C1 segment of cervical spinal cord (tissue), 14 donors: ENCODE measurements at places on chromosomes 3 and 15.

- DNase-seq = no peak
Observed at GRCh38 chr3:140298569-140299070, 363.6 kb downstream of the CLSTN2 start.

- no peak for DNase-seq
Observed at GRCh38 chr3:4949659-4950058, 29.6 kb upstream of the BHLHE40 start.

- DNase-seq = no peak
Observed at GRCh38 chr3:156723182-156723619, 48.8 kb downstream of the TIPARP start.

DNA sequence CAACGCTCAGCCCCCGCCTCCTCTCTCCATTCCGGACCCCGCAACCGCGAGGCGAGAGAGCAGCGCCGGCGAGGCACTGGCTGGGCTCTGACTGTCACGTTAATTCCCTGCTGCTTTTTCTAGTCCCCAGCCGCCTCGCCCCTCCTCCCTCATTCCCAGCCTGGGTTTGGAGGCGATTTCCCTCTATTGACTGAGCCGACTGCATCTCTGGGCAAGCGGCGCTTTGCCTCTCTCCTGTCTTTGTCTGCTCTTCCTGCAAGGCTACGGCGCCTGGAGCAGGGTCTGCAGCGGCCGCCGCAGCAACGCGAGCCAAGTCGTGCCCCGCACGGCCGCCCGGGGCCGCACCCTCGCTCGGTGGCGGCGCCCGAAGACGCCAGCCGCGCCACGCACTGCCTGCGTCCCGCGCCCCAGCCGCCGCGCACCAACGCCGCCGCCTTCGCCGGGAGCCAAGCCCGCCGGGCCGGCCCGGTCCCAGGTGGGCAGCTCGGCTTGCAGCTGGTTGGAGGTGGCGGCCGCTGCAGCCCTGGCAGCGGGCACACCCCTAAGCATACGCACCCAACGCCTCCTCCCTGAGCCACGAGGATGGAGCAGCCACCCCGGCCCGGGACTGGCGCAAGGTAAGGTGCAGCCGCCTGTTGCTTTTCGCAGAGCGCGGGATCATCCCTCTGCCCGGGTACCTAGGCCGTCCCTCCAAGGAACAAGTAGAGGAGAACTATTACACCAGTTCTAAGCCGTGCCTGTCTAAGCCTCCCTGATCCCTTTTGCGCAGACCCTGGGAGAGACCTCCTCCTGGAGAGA, at the start of gene LRRC3B:
LRRC3B (plus strand) TSS at position 152 of the 798 bp plus-strand sequence. CDS start 86,901 bp downstream, outside the sequence.
- no peak for DNase-seq

DNA sequence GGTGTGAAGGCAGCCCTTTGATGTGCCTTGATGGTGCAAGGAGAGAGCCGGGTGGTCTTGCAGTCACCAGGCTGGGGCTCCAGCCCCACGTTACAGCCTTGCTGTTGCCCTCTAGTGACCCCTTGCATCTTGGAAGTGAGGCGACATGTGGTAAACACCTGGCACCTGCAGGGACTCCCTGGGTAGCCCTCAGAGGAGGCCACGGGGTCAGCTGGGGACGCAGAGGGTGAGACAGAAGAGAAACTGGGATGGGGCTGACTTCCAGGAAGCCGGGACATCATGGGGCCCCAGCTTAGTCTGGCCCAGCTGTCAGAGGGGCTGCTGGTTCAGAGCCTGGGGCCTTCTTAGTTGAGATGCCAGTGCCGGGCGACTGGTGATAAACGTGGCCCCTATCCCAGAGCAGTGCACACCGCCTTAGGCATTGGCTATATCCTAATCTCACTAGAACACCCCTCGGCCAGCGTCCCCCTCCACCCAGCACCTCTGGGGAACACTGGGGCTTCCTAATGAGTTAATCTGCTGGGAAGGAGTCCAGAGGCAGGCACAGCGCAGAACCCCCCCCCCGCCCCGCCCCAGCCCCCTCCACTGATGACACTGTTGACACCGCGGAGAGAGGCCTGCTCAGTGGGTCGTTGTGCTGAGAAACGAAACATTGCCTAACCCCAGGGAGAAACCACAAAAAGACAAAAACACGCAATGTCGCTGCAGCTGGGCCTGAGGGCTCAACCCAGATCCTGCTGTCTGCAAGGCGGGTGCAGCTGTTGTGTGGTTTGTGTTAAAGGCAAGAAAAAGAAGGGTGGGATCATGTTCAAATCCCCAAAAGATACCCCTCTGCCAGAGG, 60.5 kb upstream of the KLF13 start:
- peak; percentile 18 for DNase-seq

GRCh38 chr3:57512166-57512565, 32.0 kb downstream of the DNAH12 start:
- no peak for DNase-seq

GRCh38 chr3:154799800-154800199, 280.3 kb upstream of the MME start:
- DNase-seq = no peak

DNA sequence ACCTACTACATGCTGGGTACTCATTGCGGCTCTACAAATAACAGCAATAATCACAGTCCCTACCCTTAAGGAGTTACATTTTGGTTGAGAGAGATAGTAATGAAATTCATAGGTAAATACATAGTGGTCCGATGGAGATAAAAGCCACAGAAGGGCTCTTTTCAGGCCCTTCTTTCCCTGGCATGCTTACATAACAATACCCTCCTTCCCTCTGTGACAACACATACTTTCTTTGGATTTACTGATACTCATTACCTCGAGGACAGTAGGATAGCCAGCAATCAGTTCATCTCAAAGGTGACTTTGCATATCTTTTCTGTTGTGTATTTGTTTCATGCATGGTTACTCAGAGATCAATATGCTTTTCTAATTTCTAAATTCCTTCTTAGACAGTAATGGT, 54.5 kb downstream of the HSPBAP1 start:
- no peak for DNase-seq

DNA sequence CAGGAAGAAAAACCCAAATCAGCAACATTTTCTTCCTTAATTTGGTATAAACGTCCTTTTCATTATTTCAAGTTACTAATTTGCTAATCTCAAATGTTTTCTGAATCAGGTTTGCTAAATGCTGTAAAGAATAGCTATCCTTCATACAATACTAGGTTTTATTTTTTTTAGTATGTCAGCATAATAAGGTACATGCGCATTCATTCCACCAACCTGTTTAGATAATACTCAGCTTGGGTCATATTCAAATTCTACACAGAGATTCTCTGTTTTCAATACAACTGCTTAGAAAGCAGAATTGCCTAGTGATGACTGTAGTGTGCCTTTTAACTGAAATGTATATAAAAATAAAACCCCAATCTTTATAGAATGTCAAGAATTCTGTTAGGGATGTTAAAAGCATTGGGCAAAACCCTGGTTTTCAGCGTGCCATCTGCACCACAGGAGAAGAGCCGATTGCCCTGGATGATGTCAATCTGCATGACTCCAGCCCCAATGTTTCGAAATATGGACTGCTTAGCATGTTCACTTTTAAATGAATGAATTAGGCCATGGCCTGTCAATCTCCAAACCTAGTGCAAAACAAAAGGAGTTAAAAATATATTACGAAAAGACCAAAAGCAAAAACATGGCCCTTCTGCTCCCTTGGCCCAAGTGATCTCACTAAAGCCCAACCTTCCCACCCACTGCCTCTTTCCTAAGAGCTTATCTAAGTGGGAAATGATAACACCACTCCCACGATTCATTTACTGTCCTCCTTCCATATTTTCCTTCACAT, 107.4 kb downstream of the GLDN start:
- no peak for DNase-seq

GRCh38 chr3:81307221-81307620, 454.2 kb downstream of the GBE1 start:
- DNase-seq = no peak

DNA sequence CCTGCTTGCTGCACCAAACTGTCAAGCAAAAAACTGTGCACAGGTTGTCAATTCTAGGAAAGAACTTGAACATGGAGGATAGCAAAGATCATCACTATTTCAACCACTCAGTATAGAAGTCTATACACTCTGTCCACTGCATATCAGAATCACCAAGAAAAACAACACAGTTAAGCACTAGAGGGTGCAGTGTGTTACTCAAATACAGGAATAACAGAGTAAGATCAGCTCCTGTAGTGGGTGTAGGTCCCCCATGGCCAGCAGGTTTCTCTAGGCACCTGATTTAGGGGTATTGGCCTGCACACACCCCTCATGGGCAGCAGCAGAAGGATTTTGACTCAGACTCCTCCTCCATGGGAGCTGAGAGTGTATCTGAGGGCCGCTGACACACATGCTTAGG, 464.1 kb downstream of the EPHA6 start:
- DNase-seq = no peak

DNA sequence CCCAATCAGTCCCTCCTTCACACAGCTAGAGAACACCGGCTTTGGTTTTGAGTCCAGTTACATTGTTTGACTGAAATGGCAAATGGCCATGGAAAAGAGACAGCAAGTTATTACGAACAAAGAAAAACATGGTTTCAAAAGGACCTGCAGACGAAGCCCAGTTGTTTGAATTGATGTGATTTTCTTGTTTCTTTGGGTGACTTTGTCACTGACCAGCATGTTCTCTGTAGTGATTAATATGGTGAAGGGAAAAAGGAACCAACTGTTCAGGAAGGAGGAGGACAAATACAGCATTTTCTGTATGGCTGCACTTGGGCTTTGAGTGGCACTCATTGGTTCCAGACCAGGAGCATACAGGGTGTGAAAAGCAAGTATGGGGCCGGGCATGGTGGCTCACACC, 217.4 kb upstream of the TPM1 start:
- no peak for DNase-seq

DNA sequence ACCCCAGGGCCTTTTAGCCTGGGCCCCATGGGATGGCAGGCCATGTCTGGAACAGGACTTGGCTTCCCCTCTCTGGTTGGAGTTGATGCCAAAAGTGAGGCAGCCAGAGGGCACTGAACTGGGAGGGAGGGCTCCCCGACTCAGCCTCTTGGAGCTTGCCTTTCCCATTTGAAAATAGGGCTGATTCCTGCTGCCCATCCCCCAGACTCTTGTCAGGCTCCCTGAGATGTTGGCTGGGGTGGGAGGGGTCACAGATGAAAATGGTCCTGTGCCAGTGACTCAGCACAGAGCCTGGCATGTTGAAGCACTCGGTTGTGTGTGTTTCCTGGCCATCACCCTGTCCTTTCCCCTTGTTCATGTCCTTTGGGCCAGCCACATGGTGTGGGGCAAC, 6.6 kb downstream of the PPCDC start:
- no peak for DNase-seq

DNA sequence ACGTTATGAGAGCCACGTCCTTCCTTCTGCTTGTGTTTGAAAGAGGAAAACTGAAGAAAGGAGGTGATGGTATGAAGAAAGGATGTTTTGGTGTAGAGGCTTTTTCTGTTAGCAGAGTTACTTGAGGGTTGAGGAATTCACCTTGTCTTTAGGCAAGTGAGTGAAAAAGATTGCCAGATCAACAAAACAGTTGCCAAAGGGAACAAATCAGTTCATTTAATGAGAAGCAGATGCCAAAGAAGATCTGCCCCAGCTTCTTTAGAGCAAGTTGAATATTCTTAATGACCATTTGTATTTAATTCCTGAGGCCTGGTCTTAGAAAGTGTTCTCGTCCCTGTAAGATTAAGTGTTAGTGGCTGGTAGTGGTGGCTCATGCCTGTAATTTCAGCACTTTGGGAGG, 2.6 kb downstream of the CHCHD6 start:
- DNase-seq = no peak

DNA sequence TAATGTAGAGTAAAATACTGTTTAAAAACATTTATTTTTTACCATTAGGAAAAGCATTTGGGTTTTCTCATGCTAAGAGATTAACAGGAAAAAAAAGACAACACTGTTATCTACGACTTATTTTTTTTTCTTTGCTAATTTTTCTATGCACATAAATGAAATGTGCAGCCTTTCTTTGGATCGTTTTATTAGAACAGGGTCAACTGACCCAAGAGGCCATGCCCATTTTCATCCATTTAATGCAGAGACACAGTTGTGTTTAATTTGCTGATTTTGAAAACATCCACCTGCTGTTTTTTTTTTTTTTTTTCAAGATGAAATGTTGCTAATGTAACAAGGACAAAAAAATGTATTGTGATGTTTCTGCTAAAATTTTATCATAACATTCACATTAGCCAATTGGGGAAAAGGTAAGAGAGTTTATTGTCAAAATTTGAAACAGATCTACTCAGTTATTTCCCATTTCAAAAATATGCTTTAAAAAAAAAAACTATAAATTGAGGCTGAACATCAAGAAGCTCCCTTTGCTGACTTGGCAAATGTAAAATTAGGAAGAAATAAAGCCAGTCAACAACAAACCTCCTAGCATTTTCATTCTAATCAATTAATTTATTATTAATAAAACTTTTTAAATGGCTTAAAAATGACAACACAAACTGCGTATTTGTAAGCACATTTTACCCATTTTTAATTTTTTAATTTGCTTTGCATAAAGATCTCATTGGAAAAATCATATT, 485.2 kb downstream of the ROBO2 start:
- no peak for DNase-seq

- DNase-seq = no peak
Observed at GRCh38 chr3:50411229-50411628, 51.9 kb upstream of the TMEM115 start.

GRCh38 chr3:99678023-99678422, 39.6 kb downstream of the COL8A1 start:
- DNase-seq = no peak

GRCh38 chr3:129063841-129064482, 3.4 kb downstream of the GP9 start:
- no peak for DNase-seq

GRCh38 chr3:9403463-9403862, 6.0 kb downstream of the SETD5 start:
- no peak for DNase-seq

GRCh38 chr3:107988460-107989175, 102.2 kb downstream of the CD47 start:
- DNase-seq = no peak

- no peak for DNase-seq
Observed at GRCh38 chr15:49887659-49888322, 231.2 kb downstream of the ATP8B4 start.

DNA sequence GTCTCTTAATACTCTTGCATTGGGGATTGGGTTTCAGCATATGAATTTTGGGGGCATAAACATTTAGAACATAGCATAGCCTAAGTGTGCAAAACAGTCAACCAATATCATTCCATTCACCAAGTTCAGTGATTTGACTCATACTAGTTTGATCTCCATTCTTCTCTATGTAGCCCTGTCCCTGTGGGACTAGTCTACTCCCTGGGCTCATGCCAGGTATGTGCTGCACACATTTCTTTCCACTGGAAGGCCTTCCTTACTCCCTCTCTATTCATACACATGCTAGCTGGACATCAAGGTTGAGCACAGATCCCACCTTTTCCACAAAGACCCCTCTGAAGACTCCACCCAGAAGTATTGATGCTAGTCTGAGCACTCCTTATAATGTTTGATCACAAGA, 5.1 kb downstream of the ZDHHC23 start:
- no peak for DNase-seq

GRCh38 chr15:66953523-66954229, 111.7 kb upstream of the SMAD3 start:
- no peak for DNase-seq
